ENCODE measurements at places on chromosomes 3 and 15.
A peak's percentile ranks its signal among the peaks of the same experiment; 100 is the strongest.

- no peak for DNase-seq
These were observed 353.1 kb downstream of the CHL1 start for GRCh38 chr3:549636-550035.

- DNase-seq = no peak
These were observed 361.0 kb downstream of the SQOR start for GRCh38 chr15:45995800-45996199.

DNA sequence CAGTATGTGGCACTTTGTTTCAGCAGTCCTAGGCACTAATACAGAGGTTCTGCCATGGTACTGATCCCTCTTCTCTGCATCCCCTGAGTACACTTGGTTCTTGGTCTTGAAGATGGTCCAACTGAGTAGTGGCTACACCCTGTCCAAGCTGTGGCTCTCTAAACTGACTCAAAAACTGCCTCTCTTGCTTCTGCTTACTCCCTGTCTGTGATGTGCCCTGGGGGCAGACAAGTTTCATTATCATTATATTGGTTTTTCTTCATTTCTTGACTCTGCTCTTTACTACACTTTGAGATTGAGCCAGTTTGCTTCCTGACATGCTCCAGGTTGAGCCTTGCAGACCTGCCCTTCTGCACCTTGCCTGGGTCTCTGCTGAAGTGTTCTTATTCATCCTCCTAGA is 18.9 kb upstream of the ST3GAL6 start:
- DNase-seq = no peak

GRCh38 chr15:74365598-74366445 is 1.6 kb downstream of the CYP11A1 start:
- DNase-seq = peak; percentile 85

DNA sequence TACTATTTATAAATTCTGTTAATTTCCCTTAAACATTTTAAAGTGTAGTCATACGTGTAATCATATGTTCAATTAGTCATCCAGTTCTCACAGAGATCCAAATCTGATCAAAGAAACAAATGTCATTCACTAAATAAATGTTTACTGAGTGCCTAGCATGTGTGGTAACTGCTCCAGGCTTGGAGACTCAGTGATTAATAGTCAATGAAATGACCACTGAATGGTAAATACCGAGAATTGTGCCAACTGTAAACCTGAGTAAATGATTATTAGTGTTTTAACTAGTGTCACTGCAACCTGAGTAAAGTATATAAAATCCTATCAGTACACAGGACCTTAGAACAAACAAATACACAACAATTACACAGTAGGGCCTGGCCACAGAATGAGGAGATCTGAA is 52.3 kb downstream of the SH3GL3 start:
- no peak for DNase-seq

DNA sequence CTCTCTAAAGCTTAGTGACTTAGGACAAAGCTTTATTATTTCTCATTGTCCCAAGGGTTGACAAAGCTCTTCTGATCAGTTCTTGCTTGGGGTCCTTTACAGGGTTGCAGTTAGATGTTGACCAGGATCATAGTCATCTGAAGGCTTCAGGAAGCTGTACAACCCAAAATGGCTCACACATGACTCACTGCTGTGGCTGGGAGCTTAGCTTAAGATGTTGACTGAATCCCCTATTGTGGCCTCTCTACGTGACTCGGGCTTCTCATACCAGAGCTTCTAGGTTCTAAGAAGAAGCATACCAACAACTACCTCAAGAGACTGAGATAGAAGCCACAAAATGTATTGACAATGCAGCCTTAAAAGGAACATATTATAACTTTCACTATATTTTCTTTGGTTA is 569.6 kb upstream of the ROBO2 start:
- no peak for DNase-seq

DNA sequence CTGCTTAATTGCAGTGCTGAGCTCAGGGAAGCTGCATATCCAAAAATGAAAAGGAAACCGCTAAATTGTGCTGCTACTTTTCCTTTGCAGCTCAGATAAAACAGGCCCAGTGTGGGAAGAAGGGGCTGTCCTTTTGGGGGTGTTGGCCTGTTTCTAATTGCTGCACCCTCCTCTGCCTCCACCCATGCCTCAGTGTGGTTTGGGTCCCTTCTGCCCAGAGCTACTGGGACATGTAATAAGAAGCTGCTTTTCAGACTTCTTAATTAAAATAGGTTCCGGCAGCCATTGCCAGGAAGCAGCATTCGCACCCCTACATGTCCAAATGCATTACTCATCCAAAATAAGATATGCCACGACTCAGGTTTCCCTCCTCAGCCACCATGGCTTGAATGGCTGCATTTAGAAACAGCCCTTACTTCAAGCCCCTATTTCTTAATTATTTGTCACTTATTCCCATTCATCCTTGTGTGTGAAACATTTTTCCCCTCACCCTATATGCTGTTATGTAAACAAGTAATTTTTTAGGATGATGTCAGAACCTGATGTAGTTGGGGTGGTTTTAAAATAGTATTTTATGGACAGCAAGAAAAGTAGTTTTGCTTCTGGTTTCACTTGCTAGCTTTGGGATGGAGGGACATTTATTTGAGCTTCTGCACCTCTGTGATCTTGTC is 235.9 kb upstream of the CTDSPL start:
- peak; percentile 57 for DNase-seq

DNA sequence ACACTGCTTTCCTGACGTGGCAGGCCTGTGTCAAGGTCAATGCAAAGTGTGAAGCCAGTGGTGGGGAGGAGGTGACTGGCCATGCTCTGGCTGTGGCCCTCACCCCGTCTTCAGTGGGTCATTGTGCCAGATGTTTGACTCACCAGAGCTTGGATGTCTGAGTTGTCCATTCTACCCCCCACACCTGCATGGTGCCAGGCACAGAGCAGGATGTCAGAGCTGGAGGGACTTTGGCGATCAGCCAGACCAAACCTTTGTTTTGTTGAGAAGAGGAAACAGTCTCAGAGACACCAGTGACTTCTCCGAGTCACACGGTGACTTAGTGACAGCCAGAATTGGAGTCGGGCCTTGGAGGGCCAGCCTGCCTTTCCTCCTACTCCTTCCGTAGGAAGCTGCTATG is 49.5 kb downstream of the SMAD6 start:
- no peak for DNase-seq

GRCh38 chr3:143972155-143972504 is 507 bp downstream of the DIPK2A start:
- DNase-seq = no peak

- no peak for DNase-seq
These were observed 12.4 kb downstream of the ACAA1 start for GRCh38 chr3:38124324-38125122.

GRCh38 chr3:114711321-114711886 is 417.6 kb downstream of the TIGIT start:
- no peak for DNase-seq

DNA sequence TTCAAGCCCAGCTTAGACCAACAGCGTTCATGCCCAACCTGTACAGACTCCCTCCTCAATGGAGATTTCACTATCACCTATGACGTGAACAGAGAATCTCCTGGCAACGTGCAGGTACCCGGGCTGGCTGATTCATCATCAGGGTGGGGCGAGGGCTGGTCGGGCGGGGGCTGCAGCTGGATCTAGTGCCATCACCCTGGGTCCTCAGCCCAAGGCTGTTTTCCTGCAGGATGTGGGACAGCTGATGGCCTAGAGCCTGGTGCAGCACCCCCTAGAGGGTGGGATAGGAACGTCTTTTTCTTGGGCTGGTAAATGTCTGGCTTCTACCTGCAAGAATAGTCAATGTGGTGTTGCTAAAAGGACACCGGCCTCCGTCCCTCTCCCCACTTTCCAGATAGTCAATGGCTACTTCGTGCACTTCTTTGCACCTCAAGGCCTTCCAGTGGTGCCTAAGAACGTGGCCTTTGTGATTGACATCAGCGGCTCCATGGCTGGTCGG is 4.4 kb downstream of the ITIH3 start:
- no peak for DNase-seq

DNA sequence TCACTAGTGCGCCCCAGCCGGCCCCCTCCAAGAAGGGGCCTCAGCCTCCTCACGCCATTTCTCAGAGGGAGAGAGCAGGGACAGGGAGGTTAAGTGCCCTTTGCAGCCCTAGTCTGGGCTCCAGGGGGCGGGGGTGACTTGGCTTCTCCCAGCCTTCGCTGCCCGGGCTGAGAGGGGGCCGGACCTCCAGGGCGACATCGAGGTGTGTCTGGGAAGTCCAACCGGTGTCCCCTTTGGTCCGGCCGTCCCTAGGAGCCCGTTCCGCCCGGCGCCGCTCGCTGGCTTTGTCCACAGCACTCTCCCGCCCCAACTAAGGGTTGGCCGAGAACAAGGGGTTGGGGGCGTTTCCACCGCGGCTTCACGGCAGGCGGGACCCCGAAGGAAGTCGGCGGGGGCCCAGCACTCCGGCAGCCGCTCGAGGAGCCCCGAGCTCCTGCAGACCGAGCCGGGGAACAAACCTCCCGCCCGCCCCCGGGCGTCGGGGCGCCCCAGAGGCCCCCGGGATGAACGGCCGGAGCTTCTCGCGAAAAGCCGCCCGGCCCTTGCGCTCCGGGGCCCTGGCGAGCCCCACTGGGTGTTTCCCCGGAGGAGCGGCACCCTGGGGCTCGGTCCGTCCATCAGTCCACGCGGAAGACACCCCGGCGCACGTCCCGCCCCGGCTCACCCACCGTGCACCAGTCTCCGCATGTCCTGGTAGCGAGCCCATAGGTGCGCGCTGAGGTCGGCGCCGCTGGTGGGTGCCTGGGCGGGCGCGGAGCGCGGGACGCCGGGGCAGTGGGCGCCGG is 627 bp downstream of the NT5DC2 start:
- DNase-seq = peak; percentile 66

- DNase-seq = no peak
These were observed 666.5 kb downstream of the GBE1 start for GRCh38 chr3:81094986-81095385.

GRCh38 chr3:129195731-129196256 is 12.1 kb upstream of the CNBP start:
- no peak for DNase-seq

DNA sequence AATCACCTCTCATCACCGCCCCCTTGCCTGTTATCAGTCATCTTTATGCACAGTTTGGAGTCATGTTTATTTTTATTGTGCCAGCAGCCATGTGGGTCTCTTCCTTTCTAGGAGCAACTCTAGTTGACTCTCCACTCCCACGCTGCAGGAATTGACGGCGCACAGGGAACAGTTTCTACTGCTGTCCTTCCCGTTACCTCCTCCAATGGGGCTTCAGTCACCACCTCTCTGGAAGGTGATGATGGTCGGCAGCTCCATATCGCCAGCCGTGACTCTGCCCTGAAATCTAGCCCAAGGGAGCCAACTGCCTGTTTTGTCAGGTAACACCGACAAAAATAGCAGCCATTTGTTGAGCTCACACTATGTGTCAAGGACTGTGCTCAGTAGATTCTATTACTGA is 35.6 kb upstream of the FAM107A start:
- DNase-seq = no peak

DNA sequence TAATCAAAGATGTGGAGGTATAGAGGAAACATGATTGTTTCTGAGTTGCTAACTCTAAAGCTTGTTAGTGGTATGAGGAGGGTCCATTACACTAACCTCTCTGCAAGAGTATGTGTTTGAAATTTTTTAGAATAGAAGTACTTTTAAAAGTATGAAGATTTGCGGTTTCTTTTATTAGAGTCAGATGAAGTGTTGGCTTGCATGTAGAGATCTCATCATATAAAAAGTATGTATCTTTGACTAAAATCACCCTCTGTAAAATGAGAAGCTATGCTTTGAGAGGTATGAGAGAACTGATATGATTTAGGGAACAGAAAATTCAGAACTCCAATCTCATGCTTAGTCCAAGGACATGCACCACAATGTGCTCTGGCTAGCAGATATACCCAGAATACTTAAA is 140.4 kb upstream of the MBNL1 start:
- no peak for DNase-seq

GRCh38 chr3:159884661-159885402 is 103.8 kb upstream of the IL12A start:
- peak; percentile 43 for DNase-seq

DNA sequence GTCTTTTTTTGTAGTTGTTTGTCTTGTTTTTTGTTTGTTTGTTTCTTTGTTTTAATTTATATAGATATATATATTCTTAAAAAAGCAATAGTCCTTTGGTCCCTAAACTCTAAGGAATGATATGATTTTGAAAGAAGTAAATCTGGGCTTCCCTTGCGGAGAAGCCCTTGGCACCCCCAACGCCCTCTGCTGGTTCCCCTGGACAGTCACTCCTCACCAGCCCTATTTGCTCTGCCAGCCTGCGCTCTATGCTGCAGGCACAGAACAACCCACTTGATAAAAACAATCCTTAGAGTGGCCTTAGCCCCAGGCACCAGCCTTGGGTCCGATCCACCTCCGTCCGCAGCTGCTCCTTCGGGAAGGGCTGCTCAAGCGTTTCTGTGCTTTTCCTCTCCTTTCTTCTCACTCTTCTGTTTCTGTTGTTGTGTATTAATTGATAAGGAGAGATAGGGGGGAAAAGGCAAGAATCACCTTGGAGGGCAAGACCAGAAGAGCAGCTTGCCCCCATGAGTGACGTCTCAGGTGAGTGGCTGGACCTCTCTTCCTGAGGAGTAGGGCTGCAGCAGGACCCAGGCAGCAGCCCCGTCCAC is 13.7 kb upstream of the PARP6 start:
- DNase-seq = no peak

DNA sequence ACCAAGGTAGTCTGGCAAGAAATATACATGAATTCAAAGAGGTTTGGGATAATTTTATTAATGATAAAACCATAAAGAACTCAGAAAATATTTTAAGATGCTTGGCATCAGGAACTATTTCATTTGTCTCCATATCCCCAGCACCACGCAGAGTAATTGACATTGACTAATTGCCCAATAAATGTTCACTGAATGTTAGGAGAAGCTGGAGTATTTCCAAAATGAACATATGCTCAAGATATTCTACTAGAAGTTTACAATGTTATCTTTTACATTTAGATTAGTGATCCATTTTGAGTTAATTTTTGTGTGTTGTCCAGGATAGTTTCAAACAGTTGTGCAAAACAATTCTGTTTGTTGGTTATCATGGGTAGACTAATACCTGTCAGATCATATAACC is 298.8 kb upstream of the CTDSPL start:
- DNase-seq = no peak

GRCh38 chr3:36648241-36649034 is 115.9 kb downstream of the DCLK3 start:
- DNase-seq = no peak

- DNase-seq = no peak
These were observed 1407.1 kb downstream of the SI start for GRCh38 chr3:163671201-163671600.

GRCh38 chr3:185823078-185824044 is 1.5 kb downstream of the IGF2BP2 start:
- DNase-seq = peak; percentile 82

- no peak for DNase-seq
These were observed 50.0 kb upstream of the TBC1D23 start for GRCh38 chr3:100210772-100211135.

- DNase-seq = no peak
These were observed 654.4 kb upstream of the ADAMTS9 start for GRCh38 chr3:65342084-65342683.

GRCh38 chr15:100681335-100681746 is 79.0 kb downstream of the ASB7 start:
- DNase-seq = no peak

DNA sequence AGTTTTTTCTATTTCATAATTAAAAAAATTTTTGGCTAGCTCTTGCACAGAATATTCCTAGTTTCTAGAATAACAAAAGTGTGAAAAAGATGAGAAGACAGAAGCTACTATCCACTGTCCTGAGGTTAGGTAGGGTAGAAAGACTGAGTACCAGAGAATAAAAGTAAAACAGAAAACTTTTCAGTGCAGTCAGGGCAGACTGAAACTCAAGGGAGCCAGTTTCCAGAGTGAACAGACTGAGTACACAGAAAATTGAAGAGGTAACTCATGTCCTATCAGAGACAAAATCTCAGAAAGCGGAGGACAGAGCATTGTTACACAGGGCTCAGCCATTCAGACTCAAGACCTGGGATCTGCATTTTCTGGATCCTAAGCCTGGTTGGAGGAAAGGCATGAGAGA is 8.8 kb upstream of the FBXO40 start:
- DNase-seq = no peak

All from retina (tissue), 1 donor.